Stimulated activated CD8-positive, alpha-beta memory T cell treated with anti-CD3 and anti-CD28 coated beads, Interleukin-12 subunit alpha, Interleukin-12 subunit beta, amount 100 ng/mL, for 1 hour (primary cell): ENCODE measurements at places on chromosomes 3 and 15.
A peak's percentile ranks its signal among the peaks of the same experiment; 100 is the strongest.

GRCh38 chr3:17258823-17259436 lies 374.2 kb downstream of the PLCL2 start:
- peak; percentile 2 for DNase-seq

DNA sequence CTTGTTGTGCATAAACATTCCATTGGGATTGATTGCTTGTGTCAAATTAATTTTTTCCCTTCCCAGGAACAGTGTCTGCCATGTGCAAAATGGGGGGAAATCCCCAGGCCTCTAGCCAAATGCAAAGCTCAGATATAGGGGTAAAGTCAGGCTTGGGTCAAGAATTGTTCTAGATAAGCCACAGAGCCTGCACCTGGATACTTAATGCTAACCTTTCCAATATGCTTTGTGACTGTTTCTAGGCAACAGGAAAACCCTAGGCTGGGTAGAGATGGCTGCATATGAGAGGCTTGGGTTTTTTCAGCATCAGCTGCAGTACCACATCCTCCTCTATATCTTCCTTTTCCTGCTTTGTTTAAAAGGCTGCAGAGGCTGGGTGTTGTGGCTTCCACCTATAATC lies 61.9 kb upstream of the ROPN1 start:
- no peak for DNase-seq

GRCh38 chr15:40754574-40754882 lies 526 bp downstream of the RMDN3 start:
- DNase-seq, result no peak

DNA sequence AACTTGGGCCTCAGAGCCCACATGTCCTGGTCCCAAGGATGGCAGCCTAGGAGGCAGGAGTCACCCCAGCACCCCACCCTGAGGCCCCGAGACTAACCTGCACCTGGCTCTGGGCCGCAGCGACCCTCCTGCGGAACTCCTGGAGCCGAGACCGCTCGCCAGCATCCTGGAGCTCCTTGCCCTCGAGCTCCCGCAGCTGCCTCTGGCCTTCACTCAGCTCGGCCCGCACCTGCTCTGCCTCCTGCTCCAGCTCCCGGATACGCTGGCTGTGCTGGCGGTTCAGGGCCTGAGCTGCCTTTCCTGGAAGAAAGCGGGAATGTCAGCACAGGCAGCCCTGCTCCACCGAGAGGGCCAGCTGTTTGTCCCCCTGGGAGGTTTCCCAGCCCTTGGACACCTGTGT lies 13.2 kb downstream of the KIF7 start:
- no peak for DNase-seq

DNA sequence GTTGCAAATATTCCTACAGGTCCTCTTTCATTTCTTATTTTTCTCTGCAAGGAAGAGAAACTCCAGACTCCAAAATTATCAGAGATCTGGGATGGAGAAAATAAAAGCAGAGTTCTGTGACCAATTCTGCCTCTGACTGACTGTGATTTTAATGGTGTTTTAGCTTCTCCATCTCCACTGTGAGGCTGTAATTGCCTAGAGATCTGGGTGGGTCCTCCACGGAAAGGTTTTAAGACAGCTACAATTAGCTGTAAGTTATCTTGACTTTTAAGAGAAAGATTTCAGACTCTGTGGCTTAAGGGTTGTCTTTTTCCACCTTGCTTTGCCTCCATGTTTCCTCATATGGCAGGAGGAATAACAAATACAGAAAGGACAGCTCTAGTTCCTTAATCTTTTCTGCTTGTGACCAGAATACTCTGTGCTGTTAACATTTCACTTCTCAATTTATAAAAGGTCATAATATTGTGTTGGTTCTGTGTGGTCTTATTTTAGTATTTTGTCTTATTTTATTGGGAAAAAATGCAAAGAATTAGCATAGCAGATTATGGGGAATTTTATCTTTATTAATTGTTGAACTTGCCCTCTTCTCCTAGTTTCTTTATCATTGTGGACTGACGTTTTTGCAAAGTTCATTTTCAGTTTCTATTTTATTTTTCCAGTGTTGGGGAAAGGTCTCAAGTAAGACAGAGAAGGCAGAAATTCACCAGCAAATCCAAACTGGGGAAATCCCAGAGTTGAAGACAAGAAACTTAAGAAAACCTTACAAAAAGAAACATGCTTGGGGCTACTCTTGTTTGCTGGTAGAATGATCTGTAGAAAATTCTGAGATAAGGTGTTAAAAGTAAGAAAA lies 157.9 kb downstream of the RAP2B start:
- no peak for DNase-seq

DNA sequence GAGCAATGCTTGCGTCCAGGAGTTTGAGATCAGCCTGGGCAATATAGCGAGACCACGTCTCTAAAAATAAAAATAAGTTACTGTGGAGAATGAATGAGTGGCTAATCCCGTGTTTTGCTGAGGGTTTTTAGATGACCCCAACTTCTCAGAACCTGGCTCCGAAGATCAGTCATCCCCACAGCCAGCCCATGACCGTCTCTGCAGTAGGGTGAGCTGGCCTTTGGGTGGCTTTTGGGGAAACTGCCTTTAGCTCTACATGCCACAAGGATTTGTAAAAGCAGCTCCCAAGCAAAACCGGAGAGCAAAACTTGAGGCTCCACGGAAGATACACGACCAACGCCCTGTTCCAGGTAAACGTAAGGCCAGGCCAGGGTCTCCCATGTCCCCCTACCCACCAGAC lies 39.2 kb upstream of the TFRC start:
- no peak for DNase-seq

GRCh38 chr3:6551165-6551564 lies 309.8 kb upstream of the GRM7 start:
- DNase-seq, result no peak

GRCh38 chr3:141392416-141392815 lies 24.1 kb downstream of the ZBTB38 start:
- no peak for DNase-seq

GRCh38 chr3:3798631-3799113 lies 559 bp upstream of the LRRN1 start:
- DNase-seq, result no peak

- no peak for DNase-seq
Measured at GRCh38 chr15:96328181-96328876, 2.2 kb upstream of the NR2F2 start.

DNA sequence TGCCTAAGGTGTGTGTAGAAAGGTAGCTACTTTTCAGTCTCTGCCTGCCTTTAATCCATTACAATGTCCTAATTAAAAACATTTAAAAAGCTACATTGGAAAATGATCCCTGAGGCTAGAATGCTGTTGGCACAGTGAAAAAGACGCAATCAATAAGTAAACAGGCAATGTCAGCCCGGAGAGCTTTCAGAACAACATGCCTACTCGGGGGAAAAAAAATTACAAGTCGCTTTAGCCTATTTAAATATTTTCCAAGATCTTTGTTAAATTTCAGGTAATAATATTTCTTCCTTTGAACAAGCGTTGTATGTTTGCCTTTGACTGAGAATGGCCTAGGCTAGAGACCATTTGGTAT lies 46.6 kb upstream of the CD47 start:
- no peak for DNase-seq

- no peak for DNase-seq
Measured at GRCh38 chr3:119223511-119223910, 17.2 kb downstream of the B4GALT4 start.

DNA sequence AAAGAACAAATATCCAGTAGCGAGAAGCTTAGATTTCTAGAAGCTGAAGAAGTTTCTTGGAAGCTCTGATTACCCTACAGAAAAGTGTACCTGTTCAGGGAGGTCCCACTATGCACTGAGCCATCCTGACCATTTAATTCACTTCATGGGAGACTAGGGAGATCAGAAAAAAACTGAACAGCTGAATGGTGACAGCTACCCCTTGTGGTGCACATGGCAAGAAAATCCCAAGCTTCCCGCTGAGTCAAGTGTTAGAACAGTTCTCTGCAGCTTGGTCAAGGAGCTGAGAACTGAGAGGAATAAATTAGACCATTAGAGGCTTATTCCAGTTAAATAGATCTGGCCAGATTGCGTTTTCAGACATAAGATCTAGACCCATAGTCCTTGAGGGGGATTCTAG lies 197.2 kb upstream of the VEPH1 start:
- no peak for DNase-seq

- DNase-seq, result no peak
Measured at GRCh38 chr15:74499366-74499765, 38.4 kb upstream of the UBL7 start.

DNA sequence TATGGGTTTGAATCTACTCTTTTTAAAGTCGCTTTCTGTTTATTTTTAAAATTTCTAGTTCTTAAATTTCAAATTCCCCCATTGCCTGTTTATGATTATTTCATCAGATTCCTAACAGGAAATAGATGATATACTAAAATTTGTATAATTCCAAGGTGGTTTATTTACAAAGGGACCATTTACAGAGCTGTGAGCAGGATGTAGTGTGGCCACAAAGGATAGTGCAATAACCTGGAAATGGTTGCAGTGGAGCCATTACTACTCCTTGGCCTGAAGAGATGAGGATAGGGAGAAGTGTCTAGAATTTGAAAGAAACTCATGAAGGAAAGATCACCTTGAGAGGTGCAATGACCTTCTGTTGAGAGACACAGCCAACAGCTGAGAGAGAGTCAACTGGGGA lies 58.5 kb upstream of the AP4E1 start:
- DNase-seq, result no peak

DNA sequence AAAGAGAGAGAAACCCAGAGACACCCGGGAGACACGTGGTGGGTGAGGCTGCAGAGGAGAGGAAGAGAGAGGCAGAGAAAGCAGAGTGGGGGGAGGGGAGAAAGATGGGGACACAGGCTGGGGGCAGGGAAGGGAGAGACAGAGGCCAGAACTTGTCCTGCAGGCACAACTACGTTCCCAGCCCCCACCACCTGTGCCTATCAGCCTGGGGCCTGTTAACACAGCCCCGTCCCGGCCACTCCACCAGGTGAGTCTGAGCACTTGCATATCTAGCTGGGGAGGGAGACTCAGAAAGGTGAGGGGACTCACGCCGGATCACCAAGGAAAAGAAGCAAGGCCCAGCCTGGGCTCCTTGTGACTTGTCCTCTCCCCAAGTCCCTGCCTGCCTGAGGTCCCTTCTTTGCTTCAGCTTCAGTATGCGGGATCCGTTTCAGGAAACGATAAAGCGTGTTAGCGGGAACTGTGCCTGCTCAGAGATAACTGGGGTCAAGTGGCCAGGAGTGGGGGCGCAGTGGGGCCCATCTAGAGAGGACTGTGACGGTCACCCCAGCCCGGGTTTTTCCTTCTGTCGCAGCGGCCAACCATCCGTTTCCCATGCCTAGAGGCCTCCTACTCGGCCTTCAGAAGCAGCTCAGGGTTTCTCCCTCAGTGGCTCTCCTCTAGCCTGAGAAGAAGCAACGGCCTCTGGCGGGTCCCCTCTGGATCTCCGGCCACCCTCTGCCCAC lies 10.3 kb downstream of the LINGO1 start:
- no peak for DNase-seq

GRCh38 chr3:94070341-94070911 lies 7.6 kb downstream of the NSUN3 start:
- DNase-seq, result no peak

DNA sequence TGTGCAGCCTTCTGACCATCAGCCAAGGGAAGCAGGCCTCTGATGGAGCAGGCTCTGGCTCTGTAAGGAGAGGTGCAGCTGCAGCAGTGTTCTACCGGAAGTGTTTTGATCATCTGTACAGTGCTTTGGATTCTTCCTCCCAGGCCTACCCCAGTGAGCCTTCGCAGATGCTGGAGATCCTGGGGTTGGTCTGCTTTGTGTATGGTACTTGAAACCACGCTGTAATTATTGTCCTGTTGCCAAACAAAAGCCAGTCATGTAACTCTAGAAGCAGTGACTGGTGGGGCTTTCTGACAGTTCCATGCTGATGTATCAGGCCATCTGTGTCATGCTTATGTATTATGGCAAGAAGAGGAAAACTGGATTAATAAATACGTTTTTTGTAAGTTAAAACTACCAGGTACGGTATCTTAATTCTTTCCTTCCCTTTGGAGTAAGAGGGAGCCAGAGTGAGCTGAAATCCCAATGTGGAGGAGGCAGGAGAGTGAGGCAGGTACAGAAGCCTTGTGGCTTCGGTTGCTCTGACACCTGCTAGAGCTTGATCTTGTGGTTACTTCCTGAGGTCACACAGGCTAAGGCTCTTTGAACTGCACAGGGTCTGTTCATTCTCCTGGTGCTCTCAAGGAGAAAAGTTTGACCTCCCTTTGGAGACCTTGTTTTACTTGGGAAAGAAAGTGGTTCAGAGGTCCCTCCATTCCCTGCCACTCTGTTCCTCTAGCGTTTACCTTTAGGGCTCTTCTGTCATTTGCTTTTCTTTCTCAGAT lies 3.7 kb downstream of the TMEM42 start:
- DNase-seq, result no peak

GRCh38 chr3:172388412-172389078 lies 59.7 kb downstream of the GHSR start:
- DNase-seq, result no peak

DNA sequence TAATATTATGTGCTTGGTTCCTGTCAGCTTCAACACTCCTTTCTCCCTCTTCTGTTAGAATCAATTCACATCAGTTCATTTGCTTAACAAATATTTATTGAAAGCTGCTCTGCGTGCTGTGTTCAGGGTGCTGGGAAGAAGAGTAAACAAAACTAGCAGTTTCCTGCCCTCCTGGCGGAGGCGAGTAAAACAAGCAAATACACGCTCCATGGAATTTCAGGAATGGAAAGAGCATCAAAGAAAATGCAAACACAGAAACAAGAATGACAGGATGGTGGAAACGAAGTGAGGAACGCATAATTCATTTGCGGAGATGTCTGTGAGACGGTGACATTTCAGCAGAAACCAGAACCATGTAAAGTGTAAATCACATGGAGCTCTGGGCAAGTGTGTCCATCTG lies 49.4 kb upstream of the SPTSSB start:
- DNase-seq, result no peak

DNA sequence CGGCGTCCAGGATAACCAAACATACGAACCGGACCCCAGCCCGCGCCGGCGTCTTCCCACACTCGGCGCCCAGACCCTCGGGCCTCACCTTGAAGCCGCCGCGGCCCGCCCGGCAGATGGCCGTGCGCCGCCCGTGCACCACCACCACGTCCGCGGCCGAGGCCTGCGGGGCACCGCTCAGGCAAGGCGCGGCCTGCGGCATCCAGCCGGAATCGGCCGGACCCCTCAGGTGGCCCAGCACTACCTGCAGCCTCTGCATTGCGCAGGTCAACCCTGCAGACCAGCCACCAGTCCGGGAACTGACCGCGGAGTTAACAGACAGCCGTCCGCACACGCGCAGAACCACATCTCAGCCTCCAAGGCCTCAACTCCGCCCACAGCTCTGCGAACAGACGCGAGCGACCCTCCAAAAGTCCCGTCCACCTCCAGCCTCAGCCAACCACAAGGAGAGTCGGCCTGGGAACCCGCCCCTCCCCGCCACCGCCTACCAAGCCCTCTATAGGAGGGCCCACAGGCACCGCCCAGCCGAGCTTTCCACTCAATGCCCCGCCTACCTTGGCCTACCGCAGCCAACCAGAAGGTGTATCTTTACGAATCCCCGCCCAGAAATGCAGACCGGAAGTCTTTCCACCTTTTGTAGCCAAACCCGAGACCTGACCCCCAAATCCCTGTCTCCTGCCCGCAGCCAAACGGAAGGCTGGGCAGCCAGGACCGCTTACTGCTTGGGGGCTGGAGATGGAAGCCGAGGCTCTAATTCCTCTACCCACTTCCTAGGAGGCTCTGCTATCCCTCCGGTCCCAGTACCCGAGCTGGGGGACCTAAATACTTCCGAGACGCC lies at the start of gene ACAA1:
ACAA1 (minus strand) TSS at position 351 of the 838 bp plus-strand sequence; CDS start at position 259, 92 bp downstream.
- peak; percentile 97 for DNase-seq

GRCh38 chr15:82165948-82166376 lies 96.6 kb downstream of the EFL1 start:
- no peak for DNase-seq

GRCh38 chr3:4387210-4388204 lies 79.6 kb downstream of the SUMF1 start:
- no peak for DNase-seq

GRCh38 chr3:124985349-124985748 lies 50.8 kb upstream of the MUC13 start:
- DNase-seq, result no peak
